ENCODE measurements at places on chromosomes 3 and 15. TPM values are rescaled to one million over a fixed set of nuclear protein-coding genes. Genes with fewer than 3 reads are reported as not detected.

- DNase-seq = no peak
These were observed 374.3 kb downstream of the MAGI1 start for GRCh38 chr3:65664446-65664845.

DNA sequence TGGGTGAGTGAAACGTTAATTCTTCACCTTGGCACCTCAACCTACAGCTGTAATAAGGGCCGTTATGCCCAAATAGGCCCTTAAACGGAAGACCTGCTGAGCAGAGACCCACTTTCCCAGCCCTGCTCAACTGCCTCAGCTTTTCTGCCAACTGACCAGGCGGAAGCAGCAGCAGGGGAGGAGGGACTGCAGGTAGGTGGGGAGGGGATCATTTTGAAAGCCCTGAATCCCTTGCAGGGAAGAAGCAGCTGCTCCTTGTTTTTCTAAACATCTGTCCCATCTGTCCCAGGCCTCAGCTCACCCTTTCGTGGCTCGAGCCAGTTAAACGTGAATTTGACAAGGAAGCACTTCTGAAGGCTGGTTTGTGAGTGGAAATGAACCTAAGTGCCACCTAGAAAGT is 978 bp upstream of the CMC1 start:
- no peak for DNase-seq

DNA sequence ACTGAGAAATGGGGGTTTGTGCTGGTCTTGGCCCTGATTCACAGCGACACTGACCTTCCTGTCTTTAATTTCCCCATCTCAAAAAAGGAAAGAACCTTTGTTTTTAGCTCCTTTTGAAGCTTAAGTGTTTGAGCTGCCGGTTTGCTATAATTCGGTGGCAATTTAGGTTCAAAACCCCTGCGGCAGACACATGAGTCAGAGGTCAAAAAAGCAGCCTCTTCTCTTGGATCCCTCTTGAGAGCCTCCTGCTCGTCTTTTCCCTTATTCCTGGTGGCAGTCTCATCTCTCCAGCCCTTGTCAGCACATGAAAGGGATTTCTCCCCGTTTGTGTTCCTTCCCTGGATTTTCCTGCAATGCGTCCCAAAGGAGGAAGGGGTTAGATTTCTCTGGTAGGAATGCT is 64.5 kb downstream of the GRIP2 start:
- DNase-seq = no peak

GRCh38 chr15:56886363-56886931 is 32.0 kb upstream of the TCF12 start:
- DNase-seq = no peak

DNA sequence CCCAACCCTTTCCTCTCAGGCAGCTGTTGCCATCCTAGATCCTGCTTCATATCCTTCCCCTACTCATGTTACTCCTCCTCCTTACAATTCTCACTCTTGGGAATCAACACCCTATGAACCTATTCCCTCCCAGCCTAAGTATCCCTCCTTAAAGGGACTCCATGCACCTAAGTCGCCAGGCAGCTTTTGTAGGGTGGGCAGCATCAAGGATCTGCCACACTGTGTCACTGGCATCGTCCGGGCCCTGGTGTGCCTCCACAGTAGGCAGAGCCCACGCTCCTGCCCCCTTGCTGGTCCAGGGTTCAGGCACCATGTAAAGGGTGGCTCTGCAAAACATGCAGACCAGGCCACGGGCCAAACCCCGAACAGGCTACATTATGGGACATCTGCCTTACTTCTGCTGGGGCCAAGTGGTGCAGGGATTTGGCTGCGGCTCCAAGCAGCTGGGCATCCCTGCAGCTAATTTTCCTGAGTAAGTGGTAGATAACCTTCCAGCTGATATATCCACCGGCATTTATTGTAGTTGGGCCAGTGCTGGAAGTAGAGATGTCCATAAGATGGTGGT is 53.4 kb downstream of the GSK3B start:
- no peak for DNase-seq

- DNase-seq = no peak
These were observed 55.8 kb upstream of the NR2F2 start for GRCh38 chr15:96274698-96275097.

Gene ZIC1
- 54.3 TPM for total RNA-seq

Gene TMEM45A
- 18.7 TPM for total RNA-seq

Measured in neural crest cell (in vitro differentiated cells).